Hematopoietic multipotent progenitor cell treated with erythropoietin and hydrocortisone succinate and interleukin-3 and kit ligand, for 15 days (in vitro differentiated cells): ENCODE measurements at places on chromosomes 3 and 15.

- DNase-seq = no peak
Observed at GRCh38 chr15:97023488-97023844, 693.0 kb downstream of the NR2F2 start.

DNA sequence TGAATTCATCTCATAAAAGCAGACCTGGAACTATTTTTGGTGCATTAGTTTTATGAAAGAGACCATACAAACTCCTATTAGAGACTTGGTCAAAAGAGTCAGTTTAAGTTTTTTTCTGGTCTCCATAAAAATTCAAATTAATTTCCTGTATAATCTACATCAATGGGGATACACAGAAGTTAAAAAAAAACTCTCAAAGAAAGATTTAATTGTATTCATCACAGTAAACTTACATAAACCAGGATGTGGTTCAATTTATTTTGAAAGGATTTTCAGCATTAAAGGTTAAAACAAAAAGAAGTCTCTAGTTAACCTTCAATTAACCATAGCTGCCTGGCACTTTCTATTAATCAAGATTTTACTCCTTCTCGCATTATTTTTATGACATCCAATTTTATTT, 530.3 kb upstream of the KCNMB2 start:
- DNase-seq = no peak

- DNase-seq = no peak
Observed at GRCh38 chr3:35078780-35079179, 560.5 kb upstream of the ARPP21 start.

DNA sequence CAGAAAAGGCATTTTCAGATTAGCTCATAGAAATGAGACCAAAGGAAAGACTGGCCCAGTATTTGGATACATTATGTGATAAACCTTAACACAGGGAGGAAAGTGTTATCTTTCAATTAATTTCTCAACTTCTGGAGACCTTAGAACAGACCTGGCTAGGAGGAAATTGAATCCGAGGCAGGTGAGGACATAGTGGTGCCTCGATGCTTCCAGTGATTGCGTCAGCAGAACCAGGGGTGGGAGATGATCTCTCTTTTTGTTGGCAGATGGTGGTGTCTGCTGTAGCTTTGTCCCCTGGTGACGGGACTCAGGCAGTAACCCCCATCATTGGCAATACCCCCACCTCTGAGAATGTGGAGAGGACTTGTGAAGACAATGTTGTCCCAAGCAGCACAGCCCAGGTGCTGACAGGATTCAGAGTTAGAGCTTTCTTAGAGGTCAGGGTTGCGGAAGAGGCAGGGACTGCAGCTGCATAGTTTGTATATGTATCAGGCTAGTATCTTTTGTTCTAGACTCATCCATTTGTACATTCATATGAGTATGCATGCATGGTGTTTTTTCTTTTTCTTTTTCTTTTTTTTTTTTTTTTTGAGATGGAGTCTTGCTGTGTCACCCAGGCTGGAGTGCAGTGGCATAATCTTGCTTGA, 27.9 kb upstream of the MUC20 start:
- no peak for DNase-seq

GRCh38 chr3:160403796-160404470, 4.5 kb downstream of the SMC4 start:
- no peak for DNase-seq

DNA sequence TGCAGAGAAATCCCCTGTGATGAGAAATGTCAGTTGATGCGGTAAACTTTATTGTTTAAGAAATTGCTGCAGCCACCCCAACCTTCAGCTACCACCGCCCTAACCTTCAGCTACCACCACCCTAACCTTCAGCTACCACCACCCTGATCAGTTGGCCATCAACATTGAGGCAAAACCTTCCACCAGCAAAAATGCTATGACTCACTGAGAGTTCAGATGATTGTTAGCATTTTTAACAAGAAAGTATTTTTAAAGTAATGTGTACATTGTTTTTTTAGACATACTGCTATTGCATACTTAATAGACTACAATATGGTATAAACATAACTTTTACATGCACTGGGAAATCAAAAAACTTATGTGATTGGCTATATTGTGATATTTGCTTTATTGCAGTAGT, 30.0 kb downstream of the U2SURP start:
- DNase-seq = no peak

- DNase-seq = no peak
Observed at GRCh38 chr3:164794099-164794498, 284.2 kb downstream of the SI start.

- DNase-seq = no peak
Observed at GRCh38 chr3:100500320-100500880, 8.0 kb downstream of the TMEM45A start.

- no peak for DNase-seq
Observed at GRCh38 chr3:100260081-100260684, 609 bp upstream of the TBC1D23 start.

- DNase-seq = no peak
Observed at GRCh38 chr3:31707286-31707685, 174.6 kb downstream of the STT3B start.

DNA sequence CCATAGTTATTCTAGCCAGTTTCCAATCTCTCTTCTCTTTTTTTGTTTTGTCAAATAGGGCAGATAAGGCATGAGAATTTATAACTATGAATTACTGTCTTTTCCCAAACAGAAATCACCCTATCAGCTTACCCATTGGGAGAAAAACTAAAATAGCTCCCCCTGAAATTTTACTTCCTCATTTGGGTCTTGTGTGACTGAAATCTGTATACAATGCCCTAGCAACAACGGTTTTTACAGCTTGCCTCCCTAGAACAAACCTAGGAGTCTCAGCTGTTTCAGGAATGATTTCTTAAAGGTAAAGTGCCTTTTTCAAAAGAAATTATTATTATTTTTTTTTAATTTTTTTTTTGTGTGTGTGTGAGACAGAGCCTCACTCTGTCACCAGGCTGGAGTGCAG, 56.8 kb downstream of the CD86 start:
- no peak for DNase-seq
